ENCODE measurements at places on chromosomes 12 and 14. TPM values are rescaled to one million over a fixed set of nuclear protein-coding genes. Genes with fewer than 3 reads are reported as not detected.

GRCh38 chr12:56896082-56896481 is 38.1 kb downstream of the SDR9C7 start:
- DNase-seq: no peak

GRCh38 chr12:77697126-77697525 is 133.6 kb upstream of the NAV3 start:
- DNase-seq: no peak

GRCh38 chr12:109818905-109819500 is 14.2 kb downstream of the TRPV4 start:
- peak; percentile 65 for DNase-seq

DNA sequence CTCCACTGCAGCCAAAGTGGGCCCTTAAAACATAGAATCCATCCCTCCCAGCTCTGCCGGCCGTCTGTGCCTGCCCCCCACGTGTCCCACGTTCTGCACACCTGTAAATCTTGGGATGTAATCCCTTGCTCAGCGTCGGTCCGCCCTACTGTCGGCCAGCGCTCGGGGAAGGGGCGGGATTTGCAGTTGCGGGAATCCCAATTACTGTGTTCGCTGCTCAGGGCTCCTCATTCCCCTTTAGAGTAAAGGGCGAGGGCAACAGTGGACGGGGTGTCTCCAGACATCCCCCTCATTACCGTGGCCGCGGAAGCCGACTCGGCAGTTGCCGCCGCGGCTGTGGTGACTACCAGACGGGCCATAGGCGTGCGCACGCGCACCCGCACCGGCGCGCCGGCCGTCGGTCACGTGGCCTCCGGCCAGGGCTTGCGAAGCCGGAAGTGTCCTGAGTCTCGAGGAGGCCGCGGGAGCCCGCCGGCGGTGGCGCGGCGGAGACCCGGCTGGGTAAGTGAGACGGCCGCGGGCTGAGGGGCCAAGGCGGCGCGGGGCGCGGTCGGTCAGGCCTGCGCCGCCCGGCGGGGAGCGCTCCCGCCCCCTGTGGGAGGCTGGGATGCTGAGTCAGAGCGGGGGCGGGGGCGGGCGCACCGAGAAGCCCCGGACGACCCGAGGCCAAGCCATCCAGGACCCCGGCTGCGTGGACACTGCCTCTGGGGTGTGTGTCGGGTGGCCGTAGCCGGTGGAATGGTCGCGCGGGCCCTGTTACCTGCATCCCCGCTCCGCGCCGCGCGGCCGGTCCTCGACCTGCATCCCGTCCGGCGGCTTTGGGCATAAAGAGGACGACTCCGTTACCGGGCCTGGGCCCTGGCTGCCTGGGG is at the start of gene TBK1:
Gene TBK1, plus strand, starts transcription at position 434 of the 872 bp plus-strand sequence. CDS start 3,751 bp downstream, outside the sequence.
- peak; percentile 82 for DNase-seq

DNA sequence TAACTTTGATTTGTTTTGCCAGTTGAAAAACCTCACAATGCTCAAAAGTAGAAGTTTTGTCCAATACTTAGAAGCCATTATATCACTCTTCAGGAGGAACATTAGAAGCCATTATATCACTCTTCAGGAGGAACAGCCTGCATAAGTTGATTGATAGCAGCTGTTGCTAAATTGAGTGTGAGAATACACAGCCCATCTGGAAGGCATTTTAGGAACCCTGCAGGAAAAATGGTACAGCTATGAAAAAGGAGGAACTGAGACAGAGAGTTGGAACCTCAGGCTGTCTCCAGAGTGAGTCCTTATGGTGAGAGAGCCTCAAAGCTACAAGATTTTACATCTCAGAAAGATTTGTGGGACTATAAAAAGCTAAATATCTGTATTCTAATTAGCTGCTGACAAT is 207.0 kb downstream of the MYRFL start:
- no peak for DNase-seq

- DNase-seq: no peak
Measured at GRCh38 chr12:82912406-82912805, 225.7 kb downstream of the TMTC2 start.

DNA sequence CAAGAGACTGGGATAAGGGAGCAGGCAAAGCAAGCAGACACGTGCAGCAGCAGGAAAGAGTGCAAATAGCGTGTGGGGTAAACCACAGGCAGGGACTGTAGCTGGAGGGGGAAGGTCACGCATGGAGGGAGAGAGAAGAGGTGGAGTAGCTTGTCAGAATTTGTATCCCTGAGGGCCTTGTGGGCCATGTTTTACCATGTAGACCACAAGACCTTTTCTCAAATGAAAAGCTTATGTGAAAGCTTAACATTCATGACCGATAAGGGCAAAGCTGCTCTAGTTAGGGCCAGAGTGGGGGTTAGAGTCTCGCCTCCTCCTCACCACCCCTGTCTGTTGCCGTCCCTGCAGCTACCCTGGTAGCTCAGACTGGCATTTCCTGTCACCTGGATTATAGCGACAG is 152.9 kb upstream of the E2F7 start:
- no peak for DNase-seq

GRCh38 chr12:65911321-65911720 is 87.0 kb downstream of the HMGA2 start:
- no peak for DNase-seq

DNA sequence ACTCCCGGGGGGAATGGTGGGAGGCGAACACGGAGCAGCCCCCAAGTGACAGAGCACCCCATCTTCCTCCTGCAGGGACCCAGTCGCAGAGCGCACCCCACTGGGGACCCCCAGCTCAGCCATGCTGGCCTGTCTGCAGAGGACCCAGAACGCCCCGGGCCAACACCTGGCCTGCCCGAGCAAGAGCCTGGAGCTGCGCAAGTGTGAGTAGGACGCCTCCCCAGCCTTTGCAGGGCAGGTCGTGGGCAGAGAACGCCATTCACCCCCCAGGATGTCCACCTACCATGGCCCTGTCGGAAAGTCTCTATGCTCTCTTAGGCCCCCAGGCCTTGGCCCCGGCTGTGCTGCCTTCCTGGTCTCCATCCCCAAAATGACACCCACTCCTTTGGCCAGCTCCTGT is 30.4 kb downstream of the FAM222A start:
- DNase-seq: no peak

- DNase-seq: no peak
Measured at GRCh38 chr12:42322567-42322966, 3.3 kb downstream of the ZCRB1 start.

Gene AGAP2
- 1.8 TPM for total RNA-seq

Gene FGD4
- total RNA-seq: 56.3 TPM

GRCh38 chr12:1078002-1078401 is 87.0 kb downstream of the ERC1 start:
- DNase-seq: no peak
